ENCODE measurements at places on chromosomes 16 and 17.

- no peak for DNase-seq
Measured at GRCh38 chr17:62671553-62671952, 44.1 kb downstream of the MRC2 start.

DNA sequence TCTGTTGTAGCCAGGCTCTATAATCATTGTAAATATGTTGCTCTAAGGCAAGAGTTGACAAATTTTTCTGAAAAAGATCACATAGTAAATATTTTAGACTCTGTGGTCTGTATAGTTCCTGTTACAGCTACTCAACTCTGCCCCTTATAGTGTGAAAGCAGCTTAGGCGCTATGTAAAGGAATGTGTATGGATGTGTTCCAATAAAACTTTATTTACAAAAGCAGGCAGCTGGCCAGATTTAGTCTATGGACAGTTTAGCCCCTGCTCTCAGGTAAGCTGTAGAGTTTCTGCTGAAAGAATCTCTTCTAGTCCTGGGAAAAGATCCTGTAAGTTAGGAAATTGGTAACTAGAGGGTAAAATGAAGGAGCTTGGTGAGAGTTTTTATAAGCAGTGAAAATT, 133.1 kb downstream of the SALL1 start:
- DNase-seq: no peak

- DNase-seq: no peak
Measured at GRCh38 chr17:60827943-60828342, 150.3 kb downstream of the BCAS3 start.

GRCh38 chr17:73064084-73064938, 28.2 kb downstream of the SLC39A11 start:
- no peak for DNase-seq

- no peak for DNase-seq
Measured at GRCh38 chr17:35051183-35051578, 12.3 kb downstream of the RFFL start.

DNA sequence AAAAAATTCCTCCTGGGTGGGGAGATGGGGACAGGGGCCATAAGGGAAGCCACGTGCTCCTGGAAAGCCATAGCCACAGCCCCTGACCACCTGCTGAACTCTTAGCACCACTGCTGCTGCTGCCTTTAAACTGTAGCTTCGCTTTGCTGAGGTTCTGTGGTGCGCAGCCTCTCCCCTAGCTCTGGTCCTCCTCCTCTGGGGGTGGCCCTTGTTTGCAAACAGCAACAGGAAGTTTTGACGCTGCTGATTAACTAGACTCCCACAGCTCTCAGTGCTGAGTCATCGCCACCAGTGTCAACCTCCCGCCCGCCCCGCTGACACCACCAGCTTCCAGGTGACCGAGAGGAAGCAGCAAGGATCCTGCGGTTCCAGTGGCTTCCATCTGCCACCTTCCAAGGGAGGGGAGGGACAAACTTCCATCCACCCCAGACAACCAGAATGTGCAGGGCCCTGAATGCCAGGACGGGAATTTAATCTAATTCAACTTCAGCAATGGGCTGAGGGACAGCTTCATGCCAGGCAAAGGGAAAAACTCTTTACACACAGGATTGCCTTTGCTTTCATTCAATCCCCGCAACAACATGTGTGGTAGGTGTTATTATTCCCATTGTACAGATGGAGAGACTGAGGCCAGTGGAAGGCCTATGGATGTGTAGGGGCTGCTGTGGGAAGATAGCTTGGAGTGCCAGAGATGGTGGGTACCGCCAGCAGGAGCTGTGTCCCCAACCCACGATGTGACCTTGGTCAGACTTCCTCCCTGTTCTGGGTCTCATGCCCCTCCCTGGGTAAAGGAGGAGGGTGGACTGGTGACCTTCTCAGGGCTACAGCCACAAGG, 8.1 kb upstream of the KIFC3 start:
- DNase-seq: no peak

DNA sequence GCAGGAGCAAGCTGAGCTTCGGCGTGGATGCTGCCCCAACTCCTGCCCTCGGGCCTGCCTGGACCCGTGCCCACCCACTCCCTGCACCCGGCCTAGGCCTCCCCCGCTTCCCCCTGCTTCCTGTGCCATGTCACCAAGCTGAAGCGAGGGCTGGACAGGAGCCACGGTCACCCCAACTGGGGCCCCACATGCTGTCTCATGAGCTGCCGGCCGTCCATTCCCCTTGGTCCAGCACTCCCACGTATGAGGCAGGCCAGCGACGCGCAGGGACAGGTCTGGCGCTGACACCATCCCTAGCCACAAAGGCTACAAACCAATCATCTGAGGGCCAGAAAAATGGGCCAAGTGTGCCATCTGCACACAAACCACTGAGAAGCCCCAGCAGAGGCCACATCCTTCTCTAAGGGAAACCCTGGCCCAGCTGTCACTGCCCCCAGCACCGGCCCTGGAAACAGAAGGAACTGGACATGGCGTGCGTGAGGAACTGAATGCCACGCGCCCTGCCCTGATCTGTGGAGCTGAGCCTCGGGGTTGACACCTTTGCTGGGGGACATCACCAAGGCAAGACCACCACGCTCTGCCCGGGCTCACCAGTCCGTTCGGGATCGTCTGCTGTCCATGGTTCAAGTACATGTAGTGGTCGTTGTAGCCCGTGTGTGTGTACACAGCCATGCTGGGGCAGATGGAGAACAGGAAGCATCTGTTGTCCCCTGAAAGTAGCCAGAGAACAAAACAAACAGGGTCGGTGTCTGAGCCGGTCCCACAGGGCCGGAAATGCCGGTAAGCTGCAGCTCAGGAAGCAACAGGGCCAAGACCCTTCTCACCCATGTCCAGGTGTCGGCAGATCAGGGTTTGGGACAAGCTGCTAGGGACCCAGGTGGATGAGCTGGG, 22.2 kb downstream of the MEAK7 start:
- DNase-seq: no peak

DNA sequence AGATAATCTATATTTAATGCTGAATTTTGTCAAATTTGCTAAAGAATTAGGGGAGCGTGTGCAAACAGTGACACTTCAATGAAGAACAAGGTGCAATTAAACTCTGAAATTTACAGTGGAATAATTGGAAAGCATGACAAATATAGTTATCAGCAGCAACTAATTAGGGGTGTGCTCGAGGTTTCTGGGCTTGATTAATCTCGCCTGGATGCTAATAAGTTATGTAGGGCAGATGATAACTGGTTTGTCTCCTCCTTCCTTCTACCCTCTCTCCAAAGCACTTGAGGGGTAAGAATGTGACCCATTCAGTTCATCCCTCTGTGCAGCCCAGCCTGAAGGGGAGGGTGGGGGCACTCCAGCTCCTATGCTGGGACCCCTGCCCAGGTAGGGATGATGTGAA, 21.9 kb downstream of the MRM1 start:
- DNase-seq: no peak

DNA sequence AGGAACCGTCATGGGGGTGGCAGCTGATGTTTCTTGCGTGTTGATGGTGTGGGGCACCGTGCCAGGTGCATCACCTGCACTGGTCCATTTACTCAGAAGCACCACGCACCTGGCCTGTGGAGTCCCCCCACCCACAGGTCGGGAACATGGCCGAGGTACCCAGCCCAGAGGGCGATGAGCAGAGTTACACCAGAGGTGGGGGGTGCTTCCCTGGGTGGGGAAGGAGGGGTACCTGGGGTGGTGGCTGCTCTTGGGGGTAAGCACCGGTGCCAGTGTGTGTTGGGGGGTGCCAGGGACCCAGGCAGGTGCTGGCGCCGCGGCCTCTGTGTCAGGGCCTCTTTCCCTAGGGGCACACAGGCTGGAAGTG, 5.0 kb upstream of the ZNF750 start:
- no peak for DNase-seq

DNA sequence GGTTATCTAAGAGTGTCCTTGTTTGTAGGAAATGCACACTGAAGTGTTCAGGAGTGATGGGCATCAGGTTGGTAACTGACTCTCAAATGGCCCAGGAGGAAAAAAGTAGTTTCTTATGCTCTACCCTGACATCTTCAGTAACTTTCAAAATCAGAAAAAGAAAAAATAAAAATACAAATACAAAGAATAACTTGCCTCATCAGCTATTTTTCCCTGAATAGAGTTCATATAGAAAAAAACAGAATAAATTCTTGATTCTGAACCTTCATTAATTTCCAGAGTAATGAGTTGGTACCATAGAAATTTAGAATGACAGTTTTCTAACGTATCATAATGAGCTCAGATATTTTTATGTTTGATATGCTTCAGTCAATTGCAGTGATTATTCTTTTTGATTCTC, 27.2 kb upstream of the HYDIN start:
- no peak for DNase-seq

GRCh38 chr17:27245230-27245696, 48.7 kb upstream of the WSB1 start:
- no peak for DNase-seq

GRCh38 chr17:50562242-50563091, 2.0 kb downstream of the CACNA1G start:
- no peak for DNase-seq

DNA sequence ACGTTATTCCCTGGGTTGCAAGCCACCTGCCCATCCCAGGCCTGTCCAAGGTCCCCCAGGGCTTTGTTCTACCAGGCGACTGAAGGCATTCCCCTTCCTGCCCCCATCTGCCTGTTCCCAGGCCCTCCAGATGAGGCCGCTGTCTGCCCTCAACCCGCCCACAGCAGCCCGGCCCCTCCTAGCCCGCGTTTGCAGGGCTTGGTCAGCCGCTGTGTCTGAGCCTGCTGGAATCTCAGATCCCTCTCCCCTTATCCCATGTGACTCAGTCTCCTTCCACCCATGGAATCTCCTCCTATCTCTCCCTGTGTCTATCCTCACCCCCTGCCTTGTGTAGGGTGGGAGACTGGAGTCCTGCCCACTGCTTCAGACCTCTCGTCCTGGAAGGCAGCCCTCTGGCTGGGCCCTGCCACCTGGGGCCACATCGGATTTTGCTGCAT, 186.0 kb upstream of the TNRC6C start:
- no peak for DNase-seq

DNA sequence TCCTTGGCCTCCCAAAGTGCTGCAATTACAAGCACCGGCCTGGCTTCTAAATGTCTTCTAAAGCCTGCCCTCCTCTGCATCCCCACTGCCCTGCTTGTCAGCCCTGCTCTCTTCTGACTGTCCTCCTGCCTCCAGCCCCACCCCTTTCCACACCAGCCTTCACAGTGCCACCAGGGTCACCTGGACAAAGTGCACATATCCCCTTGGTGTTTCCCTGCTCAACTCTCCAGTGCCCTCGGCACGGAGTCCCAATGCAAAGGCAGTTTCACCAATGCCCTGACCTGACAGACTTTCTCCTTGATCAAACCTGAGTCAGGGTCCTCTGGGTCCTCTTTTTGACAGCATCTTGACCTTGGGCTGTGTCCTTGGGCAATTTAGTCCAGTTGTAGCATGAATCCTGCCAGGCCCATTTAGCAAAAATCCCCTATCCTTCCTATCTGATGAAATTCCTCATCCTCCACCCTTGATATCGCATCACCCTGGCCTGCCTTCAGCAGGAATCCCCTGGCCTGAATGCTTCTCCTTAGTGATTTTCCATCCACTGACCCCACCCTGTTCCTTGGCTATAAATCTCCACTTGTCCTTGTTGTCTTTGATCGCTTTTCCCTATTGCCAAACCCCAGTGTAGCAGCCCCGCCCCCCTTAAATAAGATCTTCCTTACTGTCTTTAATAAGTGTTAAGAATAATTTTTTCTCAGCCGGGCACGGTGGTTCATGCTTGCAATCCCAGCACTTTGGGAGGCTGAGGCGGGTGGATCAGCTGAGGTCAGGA, 42.7 kb upstream of the ETV4 start:
- no peak for DNase-seq

GRCh38 chr16:14472357-14472756, 157.7 kb downstream of the PARN start:
- no peak for DNase-seq

GRCh38 chr17:46090871-46091270, 91.8 kb downstream of the STH start:
- no peak for DNase-seq

GRCh38 chr17:31556969-31557645, 165.6 kb downstream of the RAB11FIP4 start:
- no peak for DNase-seq

- DNase-seq: no peak
Measured at GRCh38 chr17:65556014-65556909, 5.2 kb downstream of the AXIN2 start.

DNA sequence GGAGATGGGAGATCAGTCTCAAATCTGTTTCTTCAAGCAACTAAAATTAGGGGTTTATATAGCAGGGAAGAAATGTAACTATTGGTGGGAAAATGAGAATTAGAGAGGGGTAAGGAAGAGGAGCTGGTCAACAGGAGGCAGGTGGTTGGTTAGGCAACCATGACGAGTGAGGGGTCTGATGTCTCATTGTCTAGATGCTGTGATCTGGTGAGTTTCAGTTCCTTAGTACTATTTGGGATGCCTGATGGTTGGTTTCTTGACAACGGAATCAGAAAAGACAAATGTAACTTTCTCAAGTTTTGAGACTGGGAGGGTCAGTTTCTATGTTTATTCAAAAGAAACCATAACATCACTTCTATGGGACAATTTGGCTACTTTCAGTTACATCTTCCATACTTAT, 415.3 kb upstream of the C16orf82 start:
- no peak for DNase-seq

DNA sequence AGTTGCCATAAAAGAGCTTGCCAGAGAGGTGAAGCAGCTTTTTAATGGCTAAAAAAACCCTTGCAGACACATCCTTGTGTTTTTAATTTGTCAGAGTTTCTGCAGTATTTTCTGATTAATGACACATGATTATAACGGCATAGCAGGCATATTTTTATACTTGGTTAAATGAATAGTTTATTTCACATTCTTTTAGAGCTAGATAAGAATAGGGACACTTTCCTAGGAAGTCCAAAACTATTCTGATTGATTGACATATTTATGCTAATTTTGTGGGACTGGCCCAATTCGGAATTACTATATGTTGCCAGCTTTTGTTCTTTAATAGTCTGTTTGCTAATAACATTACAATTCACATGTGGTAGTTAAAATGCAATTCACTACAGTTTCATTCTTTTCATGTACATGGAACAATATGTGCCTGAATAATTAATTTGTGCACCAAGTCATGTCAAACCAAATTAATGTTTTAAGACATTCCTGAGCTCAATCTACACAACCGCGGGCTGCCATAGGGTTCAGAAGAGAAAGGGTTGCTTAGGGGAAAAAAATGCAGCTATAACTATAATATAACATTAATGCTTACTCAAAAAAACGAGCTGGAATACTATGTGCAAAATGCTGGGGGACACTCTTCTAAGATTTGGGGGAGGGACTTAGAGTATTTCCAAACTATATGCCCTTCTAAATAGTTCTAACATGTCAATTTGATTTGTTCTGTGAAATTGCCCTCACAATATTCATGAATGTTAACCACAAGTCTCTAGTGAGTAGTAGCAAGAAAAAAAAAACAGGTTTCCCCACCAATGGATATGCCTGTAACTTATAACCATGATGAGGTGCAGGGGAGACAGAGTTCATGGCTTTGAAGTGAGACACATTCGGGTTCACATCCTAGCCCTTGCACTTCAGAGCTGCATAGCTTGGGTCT, 305.4 kb downstream of the CEP112 start:
- DNase-seq: no peak

All from NCI-H2081 treated with DMSO at 0.1 percent for 48 hours (cell line).